ENCODE measurements at places on chromosomes 4 and X.

- no peak for DNase-seq
Measured at GRCh38 chr4:106195435-106195950, 120.5 kb downstream of the TBCK start.

DNA sequence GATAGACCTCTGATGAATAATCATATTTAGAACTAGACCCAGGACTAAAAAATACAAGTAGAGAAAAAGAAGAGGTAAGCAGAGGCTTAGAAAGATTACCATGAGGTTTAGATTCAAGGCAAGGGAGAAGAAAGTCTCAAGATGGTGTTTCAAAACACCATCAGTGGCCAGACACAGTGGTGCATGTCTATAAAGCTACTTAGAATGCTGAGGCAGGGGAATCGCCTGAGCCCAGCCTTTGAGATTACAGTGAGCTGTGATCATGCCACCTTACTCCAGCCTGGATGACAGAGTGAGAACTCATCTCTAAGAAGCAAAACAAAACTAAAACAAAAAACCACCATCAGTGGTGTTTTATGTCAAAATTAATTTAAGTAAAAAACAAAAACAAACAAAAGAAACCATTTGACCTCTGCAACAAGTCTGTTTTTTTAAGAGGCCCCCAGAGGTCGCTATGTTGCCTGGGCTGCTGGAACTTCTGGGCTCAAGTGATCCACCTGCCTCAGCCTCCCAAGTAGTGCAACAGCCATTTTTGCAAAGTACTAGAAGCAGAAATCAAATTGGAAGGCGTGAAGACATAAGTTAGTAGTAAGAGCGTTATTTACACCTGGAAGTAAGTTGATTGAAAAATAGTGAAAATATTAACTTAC, 784.3 kb downstream of the ADGRL3 start:
- DNase-seq, result no peak

DNA sequence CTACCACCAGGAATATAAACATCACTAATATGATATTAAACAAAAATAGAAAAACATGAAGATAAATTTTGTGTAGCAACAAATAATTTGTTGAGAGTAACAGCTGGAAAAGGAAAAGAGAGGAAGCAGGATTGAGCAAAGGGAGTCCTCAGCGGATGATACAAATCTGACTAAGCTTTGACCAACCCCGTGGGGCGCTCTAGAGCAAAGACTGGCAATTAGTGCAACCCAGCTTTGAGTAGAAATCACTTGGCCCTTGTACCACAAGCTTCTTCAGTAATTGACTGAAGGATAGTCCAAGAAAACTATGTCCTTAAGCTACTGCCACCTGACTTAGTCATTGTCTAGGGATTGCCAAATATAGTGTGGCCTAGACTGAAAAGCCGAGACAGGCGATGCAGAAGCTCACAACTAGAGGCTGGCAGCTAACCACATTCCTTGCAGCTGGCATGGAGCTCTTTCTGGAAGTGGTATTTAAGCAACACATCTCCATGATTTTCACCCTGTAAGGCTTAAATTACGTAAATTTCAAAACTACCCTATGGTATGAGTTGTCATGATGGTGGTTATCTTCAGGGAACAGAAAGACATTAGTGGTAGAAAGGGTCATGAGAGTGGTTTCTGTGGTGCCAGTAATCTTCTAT, 396.0 kb downstream of the PDGFC start:
- peak; percentile 17 for DNase-seq

DNA sequence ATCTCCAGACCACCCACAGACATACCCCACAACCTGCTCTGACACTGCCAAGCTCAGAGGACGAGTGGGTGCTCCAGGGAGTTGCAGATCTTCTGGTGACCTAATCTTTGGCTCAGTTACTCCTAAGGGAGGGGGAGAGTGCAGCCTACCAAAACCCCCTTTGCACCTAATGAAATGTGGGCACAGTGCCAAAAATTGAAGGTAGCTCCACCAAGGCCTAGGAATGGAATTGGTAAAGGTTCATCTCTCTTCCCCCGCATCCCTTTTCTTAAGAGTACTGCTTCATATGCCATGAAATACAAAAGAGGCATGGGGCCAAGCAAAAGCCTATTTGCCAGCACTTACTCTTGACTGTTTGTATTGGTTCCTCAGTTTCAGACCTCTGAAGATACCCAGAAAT, 491.0 kb downstream of the NAF1 start:
- DNase-seq, result no peak

- DNase-seq, result no peak
Measured at GRCh38 chr4:88070031-88070430, 62.6 kb downstream of the PKD2 start.

DNA sequence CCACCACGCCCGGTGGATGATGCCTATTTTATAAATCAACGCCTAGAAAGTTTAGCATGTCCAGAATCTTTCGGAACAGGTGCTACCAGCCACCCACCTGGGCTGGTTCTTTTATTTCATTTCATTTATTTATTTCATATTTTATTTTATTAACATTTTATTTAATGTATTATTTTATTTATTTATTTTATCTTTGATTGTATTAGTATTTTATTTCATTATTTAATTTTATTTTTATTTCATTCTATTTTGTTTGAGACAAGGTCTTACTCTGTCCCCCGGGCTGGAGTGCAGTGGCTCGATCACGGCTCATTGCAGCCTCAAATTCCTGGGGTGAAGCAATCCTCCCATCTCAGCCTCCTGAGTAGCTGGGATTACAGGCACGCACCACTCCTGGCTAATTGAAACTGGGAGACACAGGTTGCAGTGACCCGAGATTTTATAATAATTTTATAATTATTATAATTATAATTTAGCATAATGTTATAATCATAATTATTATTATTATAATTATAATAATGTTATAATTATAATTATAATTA, 187.2 kb downstream of the SHOX start:
- DNase-seq, result no peak

DNA sequence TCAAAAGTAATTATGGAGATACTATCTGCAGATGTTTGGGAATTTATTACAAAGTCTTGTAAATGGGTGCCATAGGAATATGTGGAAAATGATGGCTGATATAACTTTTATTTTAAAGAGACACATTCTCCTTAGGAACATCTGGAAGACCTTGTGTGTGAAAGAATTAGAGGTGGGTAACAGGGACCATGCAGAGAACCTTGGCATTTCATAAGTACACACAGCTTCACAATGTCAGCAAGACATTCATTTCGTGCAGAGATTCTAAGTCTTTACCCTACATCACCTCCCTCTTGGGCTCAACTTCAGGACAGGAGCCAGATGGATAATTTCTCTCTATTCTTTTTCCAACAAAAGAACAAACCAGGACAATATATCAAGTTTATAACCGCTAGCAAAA, 458.1 kb upstream of the INTU start:
- DNase-seq, result no peak

DNA sequence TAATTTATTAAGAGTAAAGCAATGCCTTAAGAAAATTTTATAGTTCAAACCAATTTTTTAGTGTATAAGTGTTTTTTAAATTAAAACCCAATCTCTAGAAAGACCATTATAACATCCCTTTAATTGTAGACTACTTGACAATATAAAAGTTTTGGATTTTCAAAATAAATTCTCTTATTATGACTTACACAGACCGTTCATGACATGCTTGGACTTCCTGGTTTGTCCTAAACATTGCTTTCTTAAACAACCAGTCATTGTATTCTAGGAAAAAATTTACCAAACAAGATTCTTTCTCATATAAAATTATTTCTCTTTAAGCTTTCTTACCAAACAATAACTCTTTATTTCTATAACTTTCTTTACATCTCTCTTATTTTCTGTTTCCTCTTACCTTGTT, 49.0 kb upstream of the CXorf51A start:
- no peak for DNase-seq

DNA sequence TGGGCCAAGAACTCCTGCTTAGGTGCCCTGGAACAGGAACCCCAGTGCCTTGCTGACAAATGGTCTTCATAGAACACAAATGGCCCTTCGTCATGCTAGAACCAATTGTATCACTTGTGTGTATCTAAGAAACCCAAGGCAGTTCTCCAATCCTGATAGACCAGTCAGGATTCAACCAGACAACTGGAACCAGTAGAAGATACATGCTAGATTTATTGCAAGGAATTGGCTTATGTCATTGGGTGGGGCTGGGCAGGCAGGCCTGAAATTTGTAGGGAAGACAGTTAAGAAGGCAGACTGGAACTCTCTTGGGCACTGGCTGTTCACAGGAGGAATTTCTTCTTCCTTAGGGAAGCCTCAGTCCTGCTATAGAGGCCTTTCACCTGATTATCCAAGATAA, 17.0 kb upstream of the TBL1X start:
- DNase-seq, result no peak

GRCh38 chrX:40632199-40632598, 9.0 kb downstream of the MPC1L start:
- no peak for DNase-seq

GRCh38 chr4:146407669-146408084, 114.1 kb downstream of the SLC10A7 start:
- DNase-seq, result no peak

- no peak for DNase-seq
Measured at GRCh38 chr4:117845270-117845669, 189.0 kb upstream of the NDST3 start.

DNA sequence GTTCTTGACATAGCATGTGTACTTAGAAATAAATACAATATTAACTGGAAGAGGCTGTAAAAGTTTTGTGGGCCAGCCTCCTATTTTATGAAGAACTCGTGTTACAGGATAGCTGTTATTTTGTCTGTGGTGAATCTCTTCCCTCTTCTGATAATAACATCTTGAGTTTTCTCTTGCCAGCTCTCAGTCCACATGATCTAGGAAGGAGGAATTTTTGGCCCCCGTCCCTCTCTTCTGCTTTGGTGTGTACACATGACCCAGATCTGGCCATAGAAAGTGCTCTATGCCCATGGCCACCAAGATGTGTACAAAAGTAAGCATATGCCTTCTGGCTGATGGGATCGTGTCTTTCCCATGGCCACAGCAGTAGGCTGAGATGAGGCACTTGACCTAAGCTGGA, 108.0 kb upstream of the LEF1 start:
- DNase-seq, result no peak

- no peak for DNase-seq
Measured at GRCh38 chrX:153499876-153500275, 5.1 kb downstream of the BGN start.

DNA sequence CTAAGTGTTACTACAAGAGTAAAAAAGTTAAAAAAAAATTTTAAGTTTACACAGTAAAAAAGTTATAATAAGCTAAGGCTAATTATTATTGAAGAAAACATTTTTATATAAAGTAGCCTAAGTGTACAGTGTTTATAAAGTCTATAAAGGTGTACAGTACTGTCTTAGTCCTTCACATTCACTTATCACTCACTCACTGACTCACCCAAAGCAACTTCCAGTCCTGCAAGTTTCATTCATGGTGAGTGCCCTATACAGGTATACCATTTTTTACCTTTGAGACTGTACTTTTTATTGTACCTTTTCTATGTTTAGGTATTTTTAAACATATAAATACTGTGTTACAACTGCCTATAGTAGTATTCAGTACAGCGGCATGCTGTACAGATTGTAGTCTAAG, 74.2 kb downstream of the TMEM165 start:
- DNase-seq, result no peak

- no peak for DNase-seq
Measured at GRCh38 chr4:1885414-1885813, 14.2 kb downstream of the NSD2 start.

- DNase-seq, result no peak
Measured at GRCh38 chr4:48380583-48381167, 39.3 kb downstream of the SLAIN2 start.

- DNase-seq, result no peak
Measured at GRCh38 chr4:109682875-109683274, 20.4 kb downstream of the CASP6 start.

- DNase-seq, result no peak
Measured at GRCh38 chr4:176782794-176783193, 9.9 kb downstream of the VEGFC start.

DNA sequence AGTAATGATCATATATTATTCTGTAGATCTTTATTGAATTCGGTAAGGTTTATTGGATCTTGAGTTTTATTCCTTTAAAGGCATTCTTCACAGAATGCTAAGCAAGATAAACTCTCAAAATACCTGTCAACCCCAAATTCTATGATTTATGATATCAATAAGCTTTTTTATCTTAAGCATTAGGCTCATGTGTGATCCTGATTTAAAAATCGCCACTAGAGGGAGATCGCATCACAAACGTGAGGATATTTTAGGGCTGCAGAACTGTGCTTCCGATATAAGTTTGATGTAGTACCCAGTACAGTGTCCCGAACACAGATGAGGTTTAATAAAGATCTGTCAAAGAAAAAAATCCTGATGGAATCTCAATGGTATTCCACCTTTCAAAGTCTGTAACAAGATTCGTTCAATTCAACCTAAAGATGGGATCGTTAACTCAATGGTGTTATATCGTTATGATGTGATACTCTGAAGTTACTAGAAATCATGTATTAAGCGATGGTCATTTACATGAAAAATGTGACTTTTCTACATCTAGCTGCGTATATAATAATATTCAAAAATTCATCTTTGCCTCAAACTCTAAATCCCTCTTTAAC, 169.0 kb downstream of the CORIN start:
- no peak for DNase-seq

- no peak for DNase-seq
Measured at GRCh38 chrX:47456080-47456479, 26.9 kb downstream of the ZNF41 start.

DNA sequence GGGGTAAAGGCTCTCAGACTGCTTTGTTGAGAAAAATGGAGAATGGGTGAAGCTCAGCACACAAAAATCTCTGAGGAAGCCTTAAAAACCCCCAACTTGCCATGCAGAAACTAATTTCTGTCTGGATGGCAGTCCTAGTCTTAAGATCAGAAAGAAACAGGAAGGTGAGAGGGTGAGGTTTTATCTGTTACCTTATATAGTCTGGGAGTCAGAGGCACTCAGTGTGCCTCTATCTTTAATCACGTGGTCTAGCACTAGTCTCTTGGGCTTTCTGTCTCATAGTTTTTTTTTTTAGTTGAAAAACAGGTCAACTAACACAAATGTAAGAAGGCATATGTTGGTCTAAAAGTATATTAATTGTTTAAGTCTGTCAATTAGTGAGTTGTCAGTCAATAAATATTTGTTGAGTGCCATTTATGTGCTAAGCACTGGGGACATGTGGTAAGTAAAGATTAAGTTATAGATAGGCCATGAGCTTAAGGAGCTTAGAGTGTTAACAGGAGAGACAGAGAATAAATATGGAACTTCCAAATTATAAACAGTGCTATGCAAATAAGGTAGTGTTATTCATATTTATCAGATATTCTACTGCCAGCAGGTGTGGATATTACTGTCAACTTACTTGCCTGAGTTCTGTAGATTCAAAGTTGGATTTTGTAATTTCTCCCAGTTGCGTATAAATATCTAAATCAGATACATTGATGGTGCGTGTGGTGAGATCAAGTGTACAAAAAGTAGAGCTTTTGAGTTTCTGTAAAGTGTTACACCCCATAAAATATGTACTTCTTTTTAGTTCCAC, 7.0 kb downstream of the CYBB start:
- DNase-seq, result no peak

- DNase-seq, result no peak
Measured at GRCh38 chr4:189912170-189912569, 28.5 kb upstream of the FRG1 start.

GRCh38 chr4:80812145-80812544, 218.4 kb upstream of the BMP3 start:
- DNase-seq, result no peak

- DNase-seq, result no peak
Measured at GRCh38 chr4:7218686-7219085, 26.3 kb downstream of the SORCS2 start.

GRCh38 chr4:150117094-150117493, 38.8 kb downstream of the DCLK2 start:
- DNase-seq, result no peak

GRCh38 chr4:153294631-153295030, 49.9 kb upstream of the MND1 start:
- no peak for DNase-seq
